ENCODE measurements at places on chromosomes 4 and X. TPM values are rescaled to one million over a fixed set of nuclear protein-coding genes. Genes with fewer than 3 reads are reported as not detected.

Gene SULT1B1
- total RNA-seq, result not detected

Gene CT45A3
- 0.12 TPM for total RNA-seq

Gene ZNF718
- total RNA-seq, result 0.56 TPM

Gene SLC25A43
- 31.8 TPM for total RNA-seq

Gene IQCM
- not detected for total RNA-seq

Gene TRIM60
- not detected for total RNA-seq

Gene PABPC1L2A
- total RNA-seq, result not detected

Gene RTL5
- total RNA-seq, result 2.4 TPM

Gene GABRG1
- not detected for total RNA-seq

Gene CT45A1
- total RNA-seq, result not detected

Gene NLGN4X
- total RNA-seq, result 0.04 TPM

Gene CLNK
- not detected for total RNA-seq

Gene GYG2
- 6.0 TPM for total RNA-seq

Gene FMR1NB
- total RNA-seq, result not detected

Gene DGAT2L6
- total RNA-seq, result not detected

Gene ADH7
- total RNA-seq, result not detected

Gene RASL11B
- total RNA-seq, result 0.13 TPM

Gene ITGB1BP2
- 0.71 TPM for total RNA-seq

Gene FGF5
- total RNA-seq, result 0.11 TPM

Gene LIMCH1
- total RNA-seq, result 55.2 TPM

Gene PAK3
- 0.02 TPM for total RNA-seq

Gene PLAC1
- total RNA-seq, result 0.56 TPM

Gene DCAF8L2
- total RNA-seq, result not detected

Gene GPR173
- total RNA-seq, result not detected

Gene PDGFC
- total RNA-seq, result 3.4 TPM

Gene ABCG2
- total RNA-seq, result 18.6 TPM

Gene NRK
- total RNA-seq, result not detected

Gene POLA1
- total RNA-seq, result 12.1 TPM

Gene TMEM154
- total RNA-seq, result 0.07 TPM

Gene GAGE13
- total RNA-seq, result not detected

Gene SLC38A5
- 0.14 TPM for total RNA-seq

Gene FAM9C
- not detected for total RNA-seq

Gene SMIM10L2A
- total RNA-seq, result 0.22 TPM

Gene TCEAL6
- not detected for total RNA-seq

Gene WNK3
- total RNA-seq, result 0.22 TPM

Gene BTC
- total RNA-seq, result 0.92 TPM

Gene ADAMTS3
- total RNA-seq, result not detected

Gene ZC4H2
- 1.9 TPM for total RNA-seq
